Stimulated activated CD4-positive, alpha-beta T cell treated with anti-CD3 and anti-CD28 coated beads, TNF-alpha, amount 100 ng/mL, for 4 hours (primary cell): ENCODE measurements at places on chromosomes 12 and 14.

DNA sequence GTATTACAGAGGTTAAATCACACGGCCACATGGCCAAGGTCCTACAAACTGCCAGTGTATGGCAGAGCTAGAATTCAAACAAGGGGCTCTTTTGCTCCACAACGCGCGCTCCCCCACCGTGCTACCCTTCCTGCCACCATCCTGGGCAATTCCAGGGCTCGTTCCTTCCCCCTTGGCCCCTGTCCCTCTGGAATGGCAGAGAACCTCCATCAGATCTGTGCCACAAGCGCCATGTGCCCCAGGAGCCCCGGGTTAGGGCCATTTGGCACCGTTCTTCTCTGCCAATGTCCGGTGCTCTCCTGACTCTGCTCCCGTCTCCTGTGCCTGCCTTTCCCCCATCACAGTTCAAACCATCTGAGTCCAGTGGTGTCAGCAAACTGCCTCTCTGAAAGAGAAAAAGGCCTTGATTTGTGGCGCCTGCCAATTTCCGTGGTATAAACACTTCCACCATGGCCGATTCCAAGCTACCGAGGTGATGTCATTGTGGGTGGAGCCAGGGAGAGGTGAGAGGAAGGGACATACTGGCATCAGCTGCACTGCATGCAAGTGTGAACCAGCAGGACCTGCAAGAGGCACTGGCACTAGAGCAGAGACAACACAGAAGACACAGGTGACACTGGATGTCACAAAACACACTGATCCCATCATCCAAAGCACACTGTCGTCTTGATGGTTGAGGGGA lies 163.1 kb downstream of the CALM1 start:
- no peak for DNase-seq

DNA sequence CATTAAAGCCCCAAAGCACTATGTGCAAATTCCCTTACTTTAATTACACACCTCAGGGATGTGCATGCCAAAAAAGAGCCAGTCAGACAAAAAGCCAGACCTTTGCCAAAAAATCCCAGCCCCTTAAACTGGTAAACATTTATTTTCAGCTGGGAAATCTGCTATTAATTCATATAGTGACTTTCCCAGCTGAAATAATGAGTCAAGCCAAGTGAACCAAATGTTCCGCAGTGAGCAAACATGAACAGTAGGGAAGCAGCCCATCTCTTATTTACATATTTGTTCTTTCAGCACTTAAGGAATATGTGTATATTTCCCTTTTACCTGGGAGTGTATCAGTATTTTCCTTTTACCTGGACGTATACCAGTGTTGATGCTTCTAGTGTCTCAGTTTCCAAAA lies 44.0 kb upstream of the OTX2 start:
- no peak for DNase-seq

DNA sequence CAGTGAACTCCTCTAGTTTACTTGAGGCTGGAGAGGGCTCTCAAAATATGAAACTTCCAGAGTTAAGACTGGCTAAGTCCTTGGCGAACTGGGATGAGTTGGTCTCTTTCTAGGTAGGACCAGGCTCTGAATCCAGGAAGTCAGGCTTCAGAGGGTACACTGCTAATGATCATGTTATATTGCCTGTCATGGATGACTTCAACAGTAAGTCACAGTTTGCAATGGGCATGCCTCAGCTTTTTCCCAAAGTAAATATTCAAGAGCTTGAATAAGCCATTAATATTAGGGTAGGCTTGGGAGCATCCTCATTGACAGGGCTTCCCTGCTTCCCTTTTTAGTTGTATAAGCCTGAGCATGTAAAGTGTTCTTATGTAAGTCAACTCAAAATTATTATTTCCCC lies 61.7 kb upstream of the PTHLH start:
- DNase-seq, result no peak

DNA sequence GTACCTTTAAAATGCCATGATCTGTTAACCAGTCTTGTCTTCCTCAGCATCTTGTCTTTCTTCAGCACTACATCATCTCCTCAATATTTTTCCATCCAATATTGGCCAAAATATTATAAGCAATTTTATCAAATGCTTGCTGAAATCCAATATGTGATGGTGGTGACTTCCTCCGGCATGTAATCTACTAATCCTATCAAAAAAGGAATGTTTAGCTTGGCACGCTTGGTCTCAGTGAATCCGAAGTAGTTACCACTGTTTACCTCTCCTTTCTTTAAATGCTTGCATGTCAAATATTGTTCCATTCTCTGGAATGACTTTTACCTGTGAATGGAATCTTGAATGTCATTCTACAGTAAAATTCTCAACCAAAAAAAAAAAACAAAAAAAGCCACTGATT lies 72.3 kb upstream of the EEA1 start:
- no peak for DNase-seq

DNA sequence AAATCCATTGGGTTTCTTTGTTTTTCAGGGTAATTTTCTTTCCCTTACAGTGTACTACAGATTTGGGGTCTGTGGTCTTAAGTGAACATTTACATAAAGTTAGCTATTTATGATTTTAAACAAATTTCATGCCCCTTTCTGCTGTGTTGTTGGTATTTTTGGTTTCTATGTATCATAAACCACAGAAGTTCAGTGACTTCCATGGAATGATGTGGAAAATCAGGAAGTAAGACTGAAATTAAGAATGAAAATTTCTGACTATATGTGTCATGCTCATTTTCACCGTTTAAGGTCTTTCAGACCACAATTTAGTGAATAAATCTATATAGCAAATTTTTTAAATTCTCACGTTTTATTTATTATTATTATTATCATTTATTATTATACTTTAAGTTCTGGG lies 31.7 kb downstream of the ETV6 start:
- no peak for DNase-seq

DNA sequence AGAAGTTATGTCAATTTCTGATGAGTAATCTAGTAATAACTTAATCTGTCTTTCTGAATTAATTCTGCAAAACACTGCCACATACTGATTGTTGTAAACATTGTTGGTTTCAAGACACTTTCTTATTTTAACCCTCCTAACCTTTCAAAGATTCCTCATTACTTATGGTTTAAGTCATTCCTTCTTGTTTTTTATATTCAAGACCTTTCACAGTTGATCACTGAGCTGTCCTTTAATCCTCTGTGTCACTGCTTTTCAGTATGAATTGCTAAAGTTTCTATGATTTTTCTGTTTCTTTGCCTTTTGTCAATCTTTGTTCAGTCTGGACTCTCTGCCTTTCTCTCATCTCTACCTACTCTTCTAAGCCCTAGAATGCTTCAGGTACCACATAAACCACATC lies 164.7 kb downstream of the RAD51B start:
- no peak for DNase-seq

DNA sequence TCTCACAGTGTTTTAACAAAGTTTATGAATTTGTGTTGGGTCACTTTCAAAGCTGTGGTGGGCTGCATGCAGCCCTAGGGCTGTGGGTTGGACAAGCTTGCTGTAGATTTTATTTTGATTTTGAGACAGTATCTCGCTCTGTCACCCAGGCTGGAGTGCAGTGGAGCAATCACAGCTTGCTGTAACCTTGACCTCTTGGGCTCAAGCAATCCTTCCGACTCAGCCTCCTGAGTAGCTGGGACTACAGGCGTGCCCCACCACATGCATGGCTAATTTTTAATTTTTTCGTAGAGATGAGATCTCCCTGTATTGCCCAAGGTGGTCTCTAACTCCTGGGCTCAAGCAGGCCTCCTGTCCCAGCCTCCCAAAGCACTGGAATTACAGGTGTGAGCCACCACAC lies 5.4 kb downstream of the MARK3 start:
- DNase-seq, result no peak

DNA sequence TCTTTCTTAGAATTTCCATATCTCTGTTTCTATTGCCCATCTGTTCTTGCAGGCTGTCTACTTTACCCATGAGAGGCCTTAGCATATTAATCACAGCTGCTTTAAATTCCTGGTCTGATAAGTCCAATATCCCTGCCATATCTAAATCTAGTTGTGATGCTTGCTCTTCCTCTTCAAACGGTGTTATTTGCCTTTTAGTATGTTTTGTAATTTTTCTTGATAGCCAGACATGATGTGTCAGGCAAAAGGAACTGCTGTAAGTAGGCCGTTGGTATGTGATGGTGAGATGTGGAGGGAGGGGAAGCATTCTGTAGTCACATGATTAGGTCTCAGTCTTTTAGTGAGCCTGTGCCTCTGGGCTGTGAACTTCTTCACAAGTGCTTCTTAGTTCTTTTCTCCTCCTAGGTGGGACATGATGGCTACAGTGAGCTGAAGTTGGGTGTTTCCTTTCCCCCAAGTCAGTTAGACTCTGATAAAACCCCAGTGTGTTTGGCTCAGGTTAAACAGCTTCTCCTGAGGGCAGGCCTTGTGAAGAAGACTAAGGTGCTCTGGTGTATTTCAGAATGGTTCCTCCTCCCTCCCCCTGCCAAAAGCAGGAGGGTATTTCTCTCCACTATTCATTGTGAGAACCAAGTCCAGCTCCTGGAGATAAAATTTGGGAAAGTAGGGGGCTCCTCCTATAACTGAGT lies 195.9 kb upstream of the PARP11 start:
- DNase-seq, result no peak

GRCh38 chr14:87667659-87668058 lies 325.3 kb downstream of the GALC start:
- no peak for DNase-seq

DNA sequence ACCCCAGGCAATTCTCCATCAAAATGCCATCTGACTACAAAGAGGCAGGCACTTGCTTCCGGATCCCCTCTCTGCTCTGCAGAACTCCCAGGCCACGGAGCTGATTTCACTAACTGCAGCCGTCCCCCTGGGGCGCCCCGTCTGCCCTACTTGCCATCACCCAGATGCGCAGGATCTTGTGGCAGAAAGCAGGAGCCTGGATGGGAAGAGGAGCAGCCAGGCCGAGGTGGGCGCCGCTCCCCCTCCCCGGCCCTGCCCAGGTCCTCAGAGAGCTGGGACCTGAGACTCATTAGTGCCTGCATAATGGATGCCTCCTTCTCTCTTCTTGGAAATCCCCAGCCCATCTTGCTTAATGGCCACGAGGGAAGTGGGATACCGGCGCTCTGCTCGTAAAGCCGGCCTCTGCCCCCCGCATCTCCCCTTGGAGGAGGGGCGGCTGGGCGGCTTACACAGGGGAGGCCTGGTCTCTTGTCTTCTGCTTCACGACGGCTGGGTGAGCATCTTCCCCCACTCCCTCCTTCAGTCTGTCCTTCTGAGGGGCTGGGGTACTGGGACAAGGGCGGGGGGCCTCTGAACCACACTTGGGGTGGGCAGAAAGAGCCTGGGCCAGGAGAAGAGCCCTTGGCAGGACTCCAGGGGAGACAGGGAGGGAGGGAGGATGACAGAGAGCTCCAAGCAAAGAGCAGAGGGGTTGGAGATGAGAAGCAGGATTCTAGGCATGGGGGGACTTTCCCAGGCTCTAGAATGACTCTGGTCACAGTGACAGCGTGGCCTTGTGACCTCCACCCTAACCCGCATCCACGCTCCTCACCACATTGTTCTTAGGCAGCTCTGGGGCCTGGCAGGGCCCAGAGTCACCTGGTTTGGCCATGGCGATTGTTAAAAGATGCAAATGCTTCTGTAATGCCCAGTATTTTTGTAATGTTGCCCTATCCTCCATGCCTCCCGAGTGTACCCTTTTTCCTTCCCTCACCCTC lies 19.4 kb upstream of the EML1 start:
- DNase-seq, result no peak

DNA sequence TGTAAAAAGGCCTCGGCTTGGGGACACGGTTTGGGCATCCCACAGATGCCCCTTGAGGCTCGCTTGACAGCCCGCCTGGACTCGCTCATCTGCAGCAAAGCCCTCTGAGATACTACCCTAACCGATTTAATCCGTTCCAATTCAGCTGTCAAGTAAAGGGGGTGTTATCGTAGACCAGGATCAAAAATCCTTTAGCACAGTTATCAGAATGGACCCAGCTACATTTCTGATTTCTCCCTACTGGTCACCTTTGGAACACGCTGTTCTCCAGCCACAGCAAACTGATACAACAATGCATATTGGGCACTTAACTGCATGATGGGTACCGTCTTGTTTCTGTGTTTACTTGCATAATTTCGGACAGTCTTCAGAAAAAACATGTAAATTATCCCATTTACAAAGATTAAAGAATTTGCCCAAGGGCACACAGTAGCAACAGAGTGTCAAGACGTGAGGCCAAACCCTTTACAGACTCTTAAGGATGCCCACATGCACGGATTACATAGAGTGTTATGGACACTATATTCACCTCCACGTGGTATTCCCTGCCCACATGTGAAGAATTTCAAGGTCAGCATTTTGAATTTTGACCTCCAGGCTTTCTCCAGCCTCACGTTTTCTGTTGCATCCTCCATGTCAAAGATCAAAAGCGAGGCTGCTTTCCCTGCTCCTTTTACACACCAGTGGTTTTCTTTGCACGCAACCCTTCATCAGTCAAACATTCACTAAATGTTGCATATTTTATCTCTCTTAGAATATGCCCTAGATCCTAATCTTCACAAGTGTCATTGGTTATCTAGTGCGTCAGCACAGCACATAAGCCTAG lies 3.2 kb upstream of the DUSP6 start:
- DNase-seq, result no peak

DNA sequence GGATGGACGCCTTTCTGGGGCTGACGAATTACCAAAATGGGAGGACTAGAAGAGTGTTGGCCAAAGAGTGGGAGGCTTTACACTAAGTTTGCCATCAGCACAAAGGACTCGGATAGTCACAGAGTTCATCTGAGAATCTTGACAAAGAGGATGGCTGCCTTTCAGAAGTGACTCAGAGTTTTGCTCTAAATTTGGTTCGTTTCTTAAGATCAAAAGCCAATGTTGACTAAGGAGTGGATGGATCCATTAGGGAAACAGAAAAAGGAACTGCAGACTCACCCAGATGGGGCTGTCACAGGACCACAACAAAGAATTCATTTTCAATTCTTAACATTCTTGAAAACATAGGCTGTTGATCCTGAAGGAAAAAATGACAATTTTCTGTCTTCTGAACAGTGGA lies 81.3 kb upstream of the DUSP6 start:
- DNase-seq, result no peak

DNA sequence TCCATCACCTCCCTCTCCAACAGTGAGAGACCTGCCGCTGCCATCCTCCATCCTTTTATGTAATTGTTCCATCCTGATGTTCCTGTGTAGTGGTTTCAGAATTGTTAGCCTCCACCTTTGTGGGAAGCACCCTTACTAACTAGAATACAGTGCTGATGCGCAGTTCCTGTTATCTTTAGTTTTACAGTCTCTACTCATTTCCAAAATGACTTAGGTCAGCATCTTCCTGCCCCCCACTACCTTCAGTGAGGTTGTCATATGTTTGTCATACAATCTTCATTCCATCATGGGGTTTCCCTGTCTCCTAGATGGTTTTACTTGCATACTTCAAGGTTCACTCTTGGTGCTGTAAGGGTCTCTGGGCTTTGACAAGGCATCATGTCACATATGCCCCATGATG lies 69.8 kb downstream of the EML1 start:
- no peak for DNase-seq
